Astrocyte of the spinal cord (primary cell): ENCODE measurements at places on chromosomes 7 and 10.

DNA sequence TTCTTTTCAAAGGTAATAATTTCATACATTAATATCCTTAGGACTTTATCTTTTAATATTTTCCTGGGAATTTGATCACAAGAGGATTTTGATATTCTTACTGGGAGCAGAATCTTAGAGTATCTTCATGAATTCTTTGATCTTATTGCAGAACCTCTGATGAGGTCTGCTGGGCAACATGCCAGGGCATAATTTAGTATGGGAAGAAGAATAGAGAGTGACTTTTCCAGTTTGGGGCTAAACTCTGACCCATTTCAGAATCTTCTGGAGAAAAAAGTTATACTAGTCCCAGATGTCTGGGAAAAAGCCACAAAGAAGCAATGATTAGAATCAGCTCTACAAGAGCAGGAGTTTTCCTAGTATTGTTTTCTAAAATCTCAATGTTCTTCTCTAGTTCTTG is 28.0 kb upstream of the RSU1 start:
- DNase-seq, result no peak

- DNase-seq, result no peak
Measured at GRCh38 chr7:25789701-25790640, 362.0 kb upstream of the NFE2L3 start.

DNA sequence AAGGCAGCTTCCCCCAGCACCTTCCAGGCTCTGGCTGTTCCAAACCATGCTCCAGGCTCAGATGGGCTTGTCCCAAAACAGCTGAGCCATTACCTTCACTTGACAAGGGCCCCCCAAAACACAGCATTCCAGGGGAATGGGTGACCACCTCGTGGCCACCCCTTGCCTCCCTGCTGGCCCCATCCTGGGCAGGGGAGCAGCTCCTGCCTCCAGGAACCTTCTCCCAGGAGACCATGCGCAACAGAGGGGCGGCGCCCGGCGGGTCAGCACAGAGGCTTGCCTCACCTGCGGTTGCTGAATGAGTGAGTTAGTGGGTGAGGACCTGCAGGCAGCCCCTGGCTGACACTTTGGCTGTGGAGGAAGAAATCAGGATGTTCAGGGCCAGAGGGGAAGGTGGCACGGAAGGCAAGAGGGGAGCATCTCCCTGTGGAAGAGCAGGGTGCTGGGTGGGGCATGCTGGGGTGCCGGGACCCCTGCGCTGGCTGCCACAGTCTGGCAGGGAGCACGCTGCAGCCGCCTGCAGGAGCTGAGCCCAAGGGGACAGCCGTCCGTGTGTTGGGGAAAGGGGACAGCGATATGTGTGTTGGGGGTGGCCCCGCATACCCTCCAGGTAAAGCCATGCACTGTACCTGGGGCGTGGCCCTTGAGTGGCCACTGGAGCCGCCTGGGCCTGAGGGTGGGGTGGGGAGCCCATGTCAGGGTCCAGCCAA is 54.7 kb downstream of the PWWP2B start:
- no peak for DNase-seq

- DNase-seq, result peak; percentile 87
Measured at GRCh38 chr7:118080947-118081346, 103.0 kb upstream of the LSM8 start.

- DNase-seq, result no peak
Measured at GRCh38 chr10:121558238-121558637, 40.0 kb downstream of the FGFR2 start.

DNA sequence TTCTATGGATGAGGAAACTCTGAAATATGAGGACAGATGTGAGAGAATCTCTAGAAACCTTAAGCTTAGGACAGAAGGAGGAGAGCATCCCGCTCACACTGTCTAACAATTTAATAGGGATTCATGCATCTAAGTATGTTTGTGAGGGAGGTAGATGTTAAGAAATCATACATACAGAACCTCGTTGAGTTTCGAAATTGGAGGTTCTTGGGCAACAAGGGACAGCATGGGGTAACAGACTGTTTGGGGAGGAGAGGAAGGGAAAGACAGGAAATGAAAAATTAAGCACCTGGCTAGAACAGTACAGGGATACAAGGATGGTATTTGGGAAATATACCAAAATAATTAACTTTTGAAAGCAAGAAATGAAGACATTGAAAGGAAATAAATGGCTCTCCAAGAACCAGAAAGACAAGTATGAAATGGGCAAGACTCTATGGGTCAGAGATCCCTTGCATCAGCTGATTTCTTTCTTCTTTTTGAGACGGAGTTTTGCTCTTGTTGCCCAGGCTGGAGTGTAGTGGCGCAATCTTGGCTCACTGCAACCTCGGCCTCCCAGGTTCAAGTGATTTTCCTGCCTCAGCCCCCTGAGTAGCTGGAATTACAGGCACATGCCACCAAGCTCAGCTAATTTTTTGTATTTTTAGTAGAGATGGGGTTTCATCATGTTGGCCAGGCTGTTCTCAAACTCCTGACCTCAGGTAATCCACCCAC is 207.9 kb downstream of the CTNNA3 start:
- no peak for DNase-seq

- no peak for DNase-seq
Measured at GRCh38 chr10:49297818-49298670, 926 bp upstream of the C10orf71 start.

DNA sequence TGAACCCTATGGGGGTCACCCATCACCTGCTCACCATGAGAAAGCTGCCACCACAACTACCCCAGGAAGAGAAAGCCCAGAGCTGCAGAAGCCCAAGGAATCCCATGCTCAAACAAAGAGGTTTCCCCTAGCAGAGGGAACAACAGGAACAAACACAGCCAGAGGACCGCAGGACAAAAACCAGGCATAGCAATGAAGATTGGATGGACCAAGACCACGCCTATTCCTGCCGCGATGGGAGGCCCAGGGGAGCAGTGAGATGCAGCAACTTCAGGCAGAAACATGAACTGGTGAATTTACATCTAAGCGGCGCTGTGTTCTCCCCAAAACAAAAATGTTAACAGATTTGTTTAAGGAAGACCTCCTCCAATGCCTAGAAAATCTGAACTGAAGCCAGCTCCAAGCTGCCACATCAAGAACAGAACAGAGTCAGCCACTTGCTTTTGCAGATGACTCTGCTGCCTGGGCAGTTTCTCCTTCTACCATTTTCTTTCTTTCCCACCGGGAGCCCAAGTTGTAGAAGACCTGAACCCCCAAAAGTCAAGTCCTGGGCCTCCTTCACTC is 134.2 kb upstream of the NEBL start:
- no peak for DNase-seq

DNA sequence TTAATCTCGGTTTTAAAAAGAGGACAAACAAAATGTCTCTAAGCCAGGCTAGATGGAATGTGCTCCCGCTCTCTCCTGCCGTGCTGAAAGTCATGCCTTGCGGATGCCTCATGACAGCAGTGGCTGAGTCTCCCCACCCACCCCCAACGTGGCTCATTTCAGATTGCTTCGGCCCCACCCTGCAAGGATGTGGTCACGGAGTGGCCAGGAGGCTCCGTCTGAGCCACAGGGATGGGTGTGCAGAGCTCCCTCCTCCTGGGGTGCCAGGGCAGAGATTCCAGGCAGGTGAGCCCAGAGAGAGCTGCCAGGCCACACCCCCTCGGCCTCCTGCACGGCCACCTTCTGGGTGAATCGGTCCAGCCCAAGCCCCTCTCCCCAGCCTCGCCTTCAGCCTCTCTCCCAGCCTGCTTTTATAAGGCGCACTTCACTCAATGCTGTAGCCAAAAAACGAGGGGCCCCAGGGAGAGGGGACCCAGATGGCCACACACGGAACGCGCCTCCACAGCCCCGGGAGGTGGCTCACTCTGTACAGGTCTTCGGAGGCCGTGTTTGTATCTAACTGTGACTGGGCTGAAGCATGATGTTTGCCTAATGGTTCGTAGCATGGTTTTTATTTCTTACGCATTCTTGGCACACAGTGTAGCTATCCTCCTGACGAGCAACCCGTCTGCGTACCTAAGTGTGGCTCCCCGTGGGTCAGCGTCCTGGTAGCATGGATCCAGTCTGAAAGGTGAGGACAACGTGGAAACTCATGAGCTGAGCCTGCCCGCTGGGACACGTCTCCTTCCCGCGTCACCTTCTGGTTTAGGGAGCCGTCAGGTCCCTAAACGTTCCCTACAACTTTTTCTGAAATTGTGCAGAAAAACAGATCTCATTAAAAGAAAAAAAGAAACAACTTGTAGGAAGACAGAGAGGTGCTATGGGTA is 413.8 kb upstream of the FOXK1 start:
- no peak for DNase-seq

- no peak for DNase-seq
Measured at GRCh38 chr7:631964-632830, 94.3 kb upstream of the DNAAF5 start.

DNA sequence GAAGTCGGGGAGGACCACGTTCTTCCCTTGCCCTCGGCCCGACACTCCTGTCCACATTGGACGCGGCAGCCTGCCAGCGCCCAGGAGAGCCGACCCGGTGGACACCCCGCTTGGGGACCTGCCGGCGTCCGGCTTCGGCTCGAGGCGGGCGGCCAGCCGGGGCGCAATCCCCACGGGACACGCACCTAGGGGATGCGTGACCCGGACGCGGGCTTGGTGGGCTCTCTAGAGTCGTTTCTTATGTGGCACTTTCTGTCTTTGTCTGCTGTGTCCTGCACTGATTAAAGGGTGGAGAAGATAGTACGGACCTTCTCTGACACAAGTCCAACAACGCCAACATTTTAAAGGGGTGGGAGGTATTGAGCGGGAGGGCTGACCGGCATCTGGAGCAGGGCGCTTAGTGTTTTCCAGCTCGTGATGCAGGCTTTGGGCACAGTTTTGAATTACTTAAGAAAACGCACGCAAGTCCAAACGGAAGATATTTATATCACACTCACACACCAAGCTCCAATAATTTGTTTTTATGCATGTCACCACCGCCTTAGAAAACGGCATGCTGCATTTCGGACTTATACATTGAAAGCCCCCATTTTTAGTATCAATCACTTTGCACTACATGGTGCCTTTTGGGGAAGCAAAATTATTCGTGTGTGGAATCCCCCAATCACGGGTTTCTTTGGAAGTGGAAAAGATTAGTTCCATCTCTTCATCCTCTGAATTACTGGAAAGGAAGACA is 3.9 kb upstream of the SPAG6 start:
- DNase-seq, result no peak

DNA sequence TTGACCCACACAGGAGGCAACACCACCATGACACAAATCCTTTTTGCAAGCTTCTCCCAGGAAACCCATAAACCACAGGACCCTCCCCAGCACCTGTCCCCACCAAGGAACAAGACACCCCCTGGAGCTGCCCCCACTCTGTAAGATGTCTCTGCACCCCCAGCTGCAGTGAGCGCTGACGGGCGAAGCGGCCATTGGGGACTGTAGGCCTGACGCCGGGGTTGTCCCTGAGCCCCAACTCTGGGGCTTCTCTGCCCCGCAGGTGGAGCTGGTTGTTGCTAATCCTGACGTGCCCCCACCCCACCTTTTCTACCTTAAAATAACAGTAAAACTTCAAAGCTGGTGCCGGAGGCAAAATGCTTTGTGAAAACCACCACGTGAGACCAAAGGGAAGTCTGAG is 94.7 kb upstream of the PPP2R2D start:
- no peak for DNase-seq

- peak; percentile 5 for DNase-seq
Measured at GRCh38 chr10:129483430-129484010, 16.5 kb downstream of the MGMT start.

- peak; percentile 20 for DNase-seq
Measured at GRCh38 chr10:117318909-117319308, 56.3 kb downstream of the PDZD8 start.

DNA sequence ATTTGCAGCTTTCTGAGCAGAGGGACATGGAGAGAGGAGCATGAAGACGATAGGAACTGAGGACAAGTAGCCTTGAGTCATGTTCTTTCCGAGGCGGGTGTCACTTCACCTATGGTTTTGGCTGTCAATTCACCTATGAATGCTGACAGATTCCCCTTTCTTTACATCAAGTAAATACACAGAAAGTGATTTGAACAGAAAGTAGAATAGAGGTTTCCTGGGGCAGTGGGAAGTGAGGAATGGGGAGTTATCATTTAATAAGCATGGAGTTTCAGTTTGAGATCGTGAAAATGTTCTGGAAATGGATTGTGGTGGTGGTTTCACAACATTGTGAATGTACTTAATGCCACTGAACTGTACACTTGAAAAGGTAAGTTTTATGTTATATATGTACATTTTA is 138.4 kb upstream of the MDFIC start:
- DNase-seq, result no peak

GRCh38 chr10:37789590-37789989 is 67.8 kb downstream of the ZNF248 start:
- DNase-seq, result no peak

- no peak for DNase-seq
Measured at GRCh38 chr10:101579516-101579870, 8.6 kb downstream of the POLL start.

DNA sequence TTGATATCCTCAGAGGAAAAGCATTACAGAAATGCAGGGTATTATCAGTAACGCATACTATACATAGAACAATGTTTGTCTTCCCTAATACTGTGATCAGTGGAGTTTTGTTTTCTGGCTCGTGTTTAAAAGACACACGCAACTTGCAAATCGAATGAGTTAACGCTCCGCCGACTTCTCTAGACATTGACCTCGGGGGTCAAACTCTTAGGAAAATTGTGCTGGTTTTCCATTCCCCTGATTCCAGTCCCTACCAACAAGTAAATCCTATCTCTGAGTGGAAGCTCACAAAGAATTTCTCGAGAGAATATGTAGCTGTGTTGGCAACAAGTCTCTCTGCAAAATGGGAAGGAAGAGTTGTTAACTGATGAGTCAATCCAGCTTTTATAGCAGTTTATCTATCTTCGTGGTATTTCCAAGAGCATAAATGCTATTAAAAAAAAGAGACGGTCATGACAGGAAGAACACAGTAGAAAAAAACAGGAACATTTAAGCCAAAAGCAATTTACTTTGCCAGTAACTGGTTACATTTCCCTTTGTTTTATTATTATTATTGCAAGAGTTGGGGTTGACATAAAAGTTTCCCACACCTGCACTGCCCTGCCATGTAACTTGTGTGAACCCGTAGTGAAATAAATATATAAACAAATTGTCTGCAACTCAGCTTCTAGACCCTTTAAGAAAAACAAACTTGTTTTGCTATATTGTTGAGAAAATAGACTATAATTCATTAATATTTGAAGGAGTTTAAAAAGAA is 144.4 kb downstream of the ARID5B start:
- peak; percentile 92 for DNase-seq

DNA sequence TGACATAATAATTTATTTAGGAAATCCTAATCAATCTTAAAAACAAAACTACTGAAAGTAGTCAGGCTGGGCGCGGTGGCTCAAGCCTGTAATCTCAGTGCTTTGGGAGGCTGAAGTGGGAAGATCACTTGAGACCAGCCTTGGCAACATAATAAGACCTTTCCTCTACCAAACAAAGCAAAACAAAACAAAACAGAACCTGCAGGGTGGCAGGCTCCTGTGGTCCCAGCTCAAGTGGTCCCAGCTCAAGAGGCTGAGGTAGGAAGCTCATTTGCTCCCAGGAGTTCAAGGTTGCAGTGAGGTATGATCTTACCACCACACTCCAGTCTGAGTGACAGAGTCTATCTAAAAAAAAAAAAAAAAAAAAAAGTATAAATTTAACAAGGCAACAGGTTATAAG is 748.0 kb downstream of the CNTNAP2 start:
- DNase-seq, result no peak

GRCh38 chr10:113473851-113474250 is 79.0 kb upstream of the HABP2 start:
- DNase-seq, result no peak

- peak; percentile 86 for DNase-seq
Measured at GRCh38 chr7:80218723-80219122, 84.1 kb downstream of the GNAI1 start.
